K562 (cell line): ENCODE measurements at places on chromosomes 1 and 21.
A peak's percentile ranks its signal among the peaks of the same experiment; 100 is the strongest.

DNA sequence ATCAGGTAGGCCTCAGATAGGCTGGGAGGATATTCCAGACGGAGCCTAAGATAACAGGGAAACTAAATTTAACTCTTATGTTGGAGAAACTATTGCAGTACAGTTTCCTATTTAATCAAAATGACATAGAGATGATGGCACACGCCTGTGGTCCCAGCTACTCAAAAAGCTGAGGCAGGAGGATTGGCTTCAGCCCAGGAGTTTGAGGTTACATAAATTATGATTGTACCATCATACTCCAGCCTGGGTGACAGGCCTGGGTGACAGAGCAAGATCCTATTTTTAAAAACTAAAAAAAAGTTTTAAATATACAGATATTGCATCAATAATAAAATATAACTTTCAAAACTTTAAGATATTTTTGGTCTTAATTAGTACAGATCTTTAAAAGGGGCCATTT lies 25.2 kb upstream of the TAL1 start:
- H3K36me3 ChIP-seq: peaks cover 87% of the 10 kb centered on the region
- no peak for DNase-seq
- H3K4me1 ChIP-seq: no peaks in the 10 kb centered on the region
- no peaks in the 10 kb centered on the region for H3K27me3 ChIP-seq
- H3K4me3 ChIP-seq: no peak overlapping the region

GRCh38 chr1:62131093-62131725 lies 63.4 kb upstream of the L1TD1 start:
- peaks cover 5% of the 10 kb centered on the region; the same call in 1 of the 2 replicates for H3K27me3 ChIP-seq
- no peak overlapping the region for H3K27ac ChIP-seq
- H3K36me3 ChIP-seq: no peaks in the 10 kb centered on the region
- H3K4me3 ChIP-seq: no peak overlapping the region

GRCh38 chr21:14740692-14741091 lies 194.6 kb upstream of the SAMSN1 start:
- peaks cover 4% of the 10 kb centered on the region; the same call in 1 of the 2 replicates for H3K4me1 ChIP-seq
- H3K36me3 ChIP-seq: peaks cover 11% of the 10 kb centered on the region; the same call in 1 of the 3 replicates
- H3K4me3 ChIP-seq: no peak overlapping the region
- H3K27ac ChIP-seq: no peak overlapping the region
- DNase-seq: no peak

- no peaks in the 10 kb centered on the region for H3K4me1 ChIP-seq
- H3K27me3 ChIP-seq: no peaks in the 10 kb centered on the region; the same call in 2 of the 3 replicates
- no peaks in the 10 kb centered on the region for H3K36me3 ChIP-seq
- DNase-seq: no peak
These were observed 56.8 kb downstream of the PSMG1 start for GRCh38 chr21:39126486-39126806.

DNA sequence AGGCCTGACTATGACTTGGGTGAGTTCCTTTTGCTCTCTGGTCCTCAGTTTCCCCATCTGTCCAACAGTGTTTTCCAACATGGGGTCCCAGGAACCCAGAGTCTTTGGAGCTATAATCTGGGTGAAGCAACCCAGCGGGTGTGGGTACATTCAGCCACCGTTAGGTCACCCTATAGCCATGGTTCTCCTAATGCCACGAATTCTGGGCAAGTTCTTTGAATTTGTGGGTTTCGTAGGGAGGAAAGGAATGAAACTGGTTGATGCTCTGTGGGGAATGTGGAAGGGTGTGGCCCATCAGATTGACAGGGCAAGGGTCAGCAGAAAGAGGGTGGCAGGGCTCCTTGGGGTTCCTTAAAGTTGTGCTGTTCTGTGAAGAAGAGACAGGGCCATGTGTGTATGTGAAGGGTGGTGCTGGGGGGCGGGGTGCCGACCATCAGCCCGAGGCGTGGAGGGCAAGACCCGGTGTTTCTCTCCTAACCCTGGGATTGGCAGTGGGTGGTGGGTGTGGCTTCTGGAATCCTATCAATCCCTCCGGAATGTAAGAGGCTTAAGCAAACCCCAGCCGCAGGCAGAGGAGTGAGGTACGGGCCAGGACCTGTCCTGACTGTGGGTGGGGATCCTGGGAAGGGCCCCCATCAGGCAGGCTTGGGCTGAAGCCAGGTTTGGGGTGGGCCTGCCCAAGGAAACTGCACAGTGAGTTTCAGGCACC lies 35.5 kb upstream of the ZNF362 start:
- H3K27me3 ChIP-seq: peaks cover 7% of the 10 kb centered on the region; the same call in 1 of the 2 replicates
- no peak for DNase-seq
- H3K36me3 ChIP-seq: no peaks in the 10 kb centered on the region
- no peak overlapping the region for H3K4me3 ChIP-seq
- H3K4me1 ChIP-seq: no peaks in the 10 kb centered on the region

DNA sequence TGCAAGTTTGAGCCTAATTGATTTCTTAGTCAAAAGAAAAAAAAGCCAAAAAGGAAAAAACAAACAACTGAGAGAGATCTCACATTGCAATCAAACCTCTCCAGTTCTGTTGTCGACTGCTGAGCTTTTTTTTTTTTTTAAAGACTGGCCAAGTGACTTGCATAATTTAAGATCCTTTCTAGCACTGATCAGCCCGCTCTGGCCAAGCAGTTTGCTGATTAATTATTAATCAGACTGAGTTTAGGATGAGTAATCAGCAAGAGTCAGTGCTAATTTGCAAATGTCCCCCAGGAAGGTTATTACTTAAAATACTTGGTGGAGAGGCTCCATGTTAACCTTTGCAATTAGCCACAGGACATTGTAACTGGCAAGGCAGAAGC lies 39.3 kb downstream of the HMGB4 start:
- peaks cover 6% of the 10 kb centered on the region; the same call in 2 of the 3 replicates for H3K4me1 ChIP-seq
- no peaks in the 10 kb centered on the region for H3K36me3 ChIP-seq
- no peak overlapping the region for H3K27ac ChIP-seq
- DNase-seq: no peak
- H3K4me3 ChIP-seq: no peak overlapping the region
- H3K27me3 ChIP-seq: no peaks in the 10 kb centered on the region; the same call in 1 of the 2 replicates

GRCh38 chr1:205939690-205940330 lies 3.4 kb downstream of the SLC26A9 start:
- peaks cover 7% of the 10 kb centered on the region for H3K4me1 ChIP-seq
- DNase-seq: peak; percentile 53
- no peak overlapping the region for H3K27ac ChIP-seq
- H3K27me3 ChIP-seq: peaks cover 80% of the 10 kb centered on the region
- no peaks in the 10 kb centered on the region for H3K36me3 ChIP-seq
- no peak overlapping the region for H3K4me3 ChIP-seq

DNA sequence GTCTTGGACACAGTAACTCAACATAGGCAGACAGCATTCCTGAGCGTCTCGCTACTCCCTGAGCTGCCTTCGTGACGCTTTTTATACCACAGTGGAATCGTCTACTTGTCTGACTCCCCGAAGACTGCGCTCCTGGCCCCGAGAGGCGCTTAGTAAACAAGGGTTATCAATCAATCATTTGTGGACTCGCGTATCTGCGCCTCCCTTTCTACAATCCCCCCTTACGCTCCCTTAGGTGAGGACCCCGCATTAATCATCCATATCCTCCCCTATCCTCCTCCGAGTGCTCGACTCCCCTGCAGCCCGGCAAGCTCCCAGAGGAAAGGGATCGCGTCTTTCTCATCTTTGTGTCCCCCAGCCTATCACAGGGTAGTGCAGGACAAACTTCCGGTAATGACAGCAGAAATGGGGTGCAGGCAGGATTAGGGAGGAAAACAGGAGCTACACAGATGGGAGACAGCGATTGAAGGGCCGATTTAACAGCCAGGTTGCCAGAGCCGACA lies 522 bp downstream of the TMEM59 start:
- H3K27me3 ChIP-seq: no peaks in the 10 kb centered on the region
- H3K27ac ChIP-seq: peak overlapping the region; percentile 87
- H3K4me3 ChIP-seq: peak overlapping the region; percentile 78
- DNase-seq: peak; percentile 52
- H3K4me1 ChIP-seq: peaks cover 8% of the 10 kb centered on the region; the same call in 2 of the 3 replicates
- peaks cover 7% of the 10 kb centered on the region; the same call in 2 of the 3 replicates for H3K36me3 ChIP-seq

DNA sequence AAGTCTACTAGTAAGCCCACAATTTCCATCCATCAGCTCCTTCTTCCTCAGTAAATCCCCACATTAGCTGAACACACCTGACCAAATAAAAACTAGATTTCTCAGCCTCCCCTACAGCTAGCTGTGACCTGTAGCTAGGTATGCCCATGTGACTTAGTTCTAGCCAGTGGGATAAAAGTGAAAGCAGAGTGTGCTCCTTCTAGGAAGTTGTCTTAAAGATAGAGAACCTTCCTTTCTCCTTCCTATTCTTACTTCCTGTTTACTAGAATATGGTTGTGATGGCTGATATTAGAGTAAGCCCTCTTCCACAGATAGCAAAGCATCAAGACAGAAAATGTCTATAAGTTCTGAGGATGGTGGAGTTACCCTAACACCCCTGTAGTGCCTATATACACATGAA lies 67.0 kb downstream of the PIK3R3 start:
- H3K36me3 ChIP-seq: peaks cover 12% of the 10 kb centered on the region; the same call in 2 of the 3 replicates
- no peak overlapping the region for H3K4me3 ChIP-seq
- H3K27ac ChIP-seq: peak overlapping the region; percentile 37; the same call in 2 of the 3 replicates
- H3K27me3 ChIP-seq: no peaks in the 10 kb centered on the region

DNA sequence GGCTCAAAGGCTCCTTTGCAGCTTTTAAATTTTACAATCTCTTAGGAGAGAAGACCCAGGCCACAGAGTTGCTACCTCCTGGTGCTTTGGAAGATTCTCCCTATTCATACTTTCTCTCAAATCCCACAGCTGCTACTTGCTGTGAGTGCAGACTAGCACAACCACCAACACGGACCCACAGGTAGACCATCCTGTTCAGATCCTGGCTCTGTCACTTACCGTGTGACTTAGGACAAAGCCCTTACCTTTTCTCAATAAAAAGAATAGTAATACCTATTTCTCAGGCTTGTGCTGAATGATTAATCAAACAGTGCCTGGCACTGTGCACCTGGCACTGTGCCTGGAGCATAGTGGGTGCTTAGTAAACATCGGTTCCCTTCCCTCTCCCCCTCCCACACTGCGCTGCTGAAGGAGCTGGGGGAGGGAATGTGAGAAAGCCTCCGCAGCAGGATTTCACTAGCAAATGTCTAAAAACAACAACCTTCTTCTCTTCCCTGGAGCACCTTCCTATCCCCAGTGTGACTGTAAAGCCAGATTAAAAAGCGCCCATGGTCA lies 81.7 kb downstream of the PGM1 start:
- no peak overlapping the region for H3K27ac ChIP-seq
- no peak for DNase-seq
- no peak overlapping the region for H3K4me3 ChIP-seq
- H3K36me3 ChIP-seq: no peaks in the 10 kb centered on the region
- peaks cover 17% of the 10 kb centered on the region for H3K27me3 ChIP-seq

- no peak overlapping the region for H3K4me3 ChIP-seq
- H3K27me3 ChIP-seq: no peaks in the 10 kb centered on the region
- DNase-seq: no peak
- no peaks in the 10 kb centered on the region for H3K36me3 ChIP-seq
- H3K27ac ChIP-seq: peak overlapping the region; percentile 41; the same call in 1 of the 3 replicates
These were observed 4.3 kb upstream of the KIF14 start for GRCh38 chr1:200624679-200625335.

DNA sequence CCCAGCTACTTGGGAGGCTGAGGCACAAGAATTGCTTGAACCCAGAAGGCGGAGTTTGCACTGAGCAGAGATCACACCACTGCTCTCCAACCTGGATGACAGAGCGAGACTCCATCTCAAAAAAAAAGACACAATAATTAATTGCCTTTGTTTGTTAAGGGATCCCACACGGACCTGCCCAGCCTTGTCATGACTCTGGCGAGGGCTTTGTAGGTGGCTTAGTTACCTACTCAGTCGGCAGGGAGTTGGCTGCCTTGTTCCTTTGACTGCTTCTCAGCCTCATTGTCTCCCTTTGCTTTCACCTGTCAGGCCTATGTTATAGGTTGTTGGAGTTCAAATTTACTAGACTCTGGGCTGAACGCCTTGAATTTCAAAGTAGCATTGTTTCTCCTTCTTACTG lies 82.0 kb downstream of the UBE4B start:
- DNase-seq: no peak
- no peak overlapping the region for H3K4me3 ChIP-seq
- H3K4me1 ChIP-seq: no peaks in the 10 kb centered on the region
- no peak overlapping the region for H3K27ac ChIP-seq
- peaks cover 65% of the 10 kb centered on the region for H3K36me3 ChIP-seq

- DNase-seq: no peak
- H3K27ac ChIP-seq: no peak overlapping the region
- no peaks in the 10 kb centered on the region for H3K36me3 ChIP-seq
- no peak overlapping the region for H3K4me3 ChIP-seq
- H3K4me1 ChIP-seq: no peaks in the 10 kb centered on the region
- no peaks in the 10 kb centered on the region for H3K27me3 ChIP-seq
These were observed 1171.0 kb downstream of the MRPL39 start for GRCh38 chr21:24436236-24436635.

DNA sequence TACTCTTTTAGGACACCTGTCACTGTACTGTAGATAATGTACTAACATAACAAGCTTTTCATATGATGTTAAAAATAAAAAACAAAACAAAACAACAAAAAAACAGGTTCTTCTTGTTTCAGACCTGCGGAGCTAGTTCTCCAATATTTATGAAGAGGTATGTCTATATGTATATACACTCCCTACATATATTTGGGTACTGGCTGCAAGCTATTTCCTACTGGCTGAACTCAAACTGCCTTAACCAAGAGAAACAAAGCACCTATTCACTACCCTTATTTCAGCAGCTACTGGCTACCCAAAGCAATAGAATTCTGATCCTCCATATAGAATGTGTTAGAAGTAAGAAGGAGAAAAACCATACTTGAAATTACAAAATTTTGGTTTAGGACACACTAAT lies 73.5 kb downstream of the ABL2 start:
- H3K4me1 ChIP-seq: no peaks in the 10 kb centered on the region
- no peak overlapping the region for H3K27ac ChIP-seq
- no peaks in the 10 kb centered on the region for H3K27me3 ChIP-seq
- no peaks in the 10 kb centered on the region for H3K36me3 ChIP-seq

GRCh38 chr21:15210235-15210678 lies 145.5 kb upstream of the NRIP1 start:
- H3K36me3 ChIP-seq: no peaks in the 10 kb centered on the region
- H3K27ac ChIP-seq: no peak overlapping the region
- peak; percentile 41 for DNase-seq
- H3K4me3 ChIP-seq: no peak overlapping the region

DNA sequence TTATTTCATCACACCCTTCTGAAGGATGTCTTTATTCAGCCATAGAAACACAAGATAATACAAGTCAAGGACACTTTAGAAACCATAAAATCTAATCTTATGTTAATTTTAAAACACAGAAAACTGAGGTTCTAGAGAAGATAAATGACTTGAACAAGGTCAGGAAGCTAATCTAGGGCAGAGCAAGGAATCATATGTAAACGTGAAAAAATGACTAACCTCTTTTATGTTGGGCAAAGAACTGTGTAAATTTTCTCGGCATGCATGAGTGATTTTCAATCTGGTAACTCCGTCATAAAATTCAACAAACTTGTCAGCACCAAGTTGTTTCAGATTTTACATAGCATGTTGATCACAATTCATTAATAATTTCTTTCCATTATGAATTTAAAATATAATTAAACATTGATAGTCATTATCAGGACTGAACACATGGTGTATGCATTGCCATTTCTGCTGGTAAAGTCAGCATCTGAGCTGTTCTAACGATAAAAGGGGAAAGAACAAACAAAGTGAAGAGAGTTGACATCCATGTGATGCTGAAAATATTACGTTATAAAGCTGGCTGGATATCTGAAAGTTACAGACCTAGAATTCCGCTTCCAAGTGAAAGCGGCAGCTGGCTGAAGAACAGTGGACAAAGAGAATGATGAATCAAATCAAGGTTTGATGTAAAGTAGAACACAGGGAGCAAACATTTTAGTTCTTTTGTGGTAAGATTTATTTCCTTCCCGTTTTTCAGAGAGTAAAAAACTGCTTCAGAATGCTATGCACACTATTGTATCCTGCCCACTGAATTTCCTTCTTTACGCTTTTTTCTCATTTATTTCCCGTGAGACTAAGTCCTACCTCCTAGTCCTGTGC lies 1037.4 kb upstream of the TMPRSS15 start:
- H3K36me3 ChIP-seq: no peaks in the 10 kb centered on the region
- H3K4me3 ChIP-seq: no peak overlapping the region
- H3K4me1 ChIP-seq: no peaks in the 10 kb centered on the region
- no peaks in the 10 kb centered on the region for H3K27me3 ChIP-seq
- DNase-seq: peak; percentile 48
